ENCODE measurements at places on chromosomes 4 and X. TPM values are rescaled to one million over a fixed set of nuclear protein-coding genes. Genes with fewer than 3 reads are reported as not detected.
A peak's percentile ranks its signal among the peaks of the same experiment; 100 is the strongest.

Gene ATP8A1
- 24.0 TPM for total RNA-seq

Gene PPARGC1A
- not detected for total RNA-seq

Gene ARMCX5
- 10.0 TPM for total RNA-seq

Gene ZCCHC18
- total RNA-seq, result 0.36 TPM

Gene CSAG3
- 1.3 TPM for total RNA-seq

Gene PGM2
- 65.7 TPM for total RNA-seq

GRCh38 chr4:182318256-182318655, 75.1 kb downstream of the TENM3 start:
- H3K27me3 ChIP-seq, result no peaks in the 10 kb centered on the region
- no peaks in the 10 kb centered on the region for H3K36me3 ChIP-seq
- no peak overlapping the region for H3K4me3 ChIP-seq
- no peak overlapping the region for H3K27ac ChIP-seq
- H3K4me1 ChIP-seq, result no peaks in the 10 kb centered on the region

GRCh38 chr4:149279331-149279730, 536.3 kb downstream of the IQCM start:
- no peaks in the 10 kb centered on the region for H3K27me3 ChIP-seq
- no peak for DNase-seq
- H3K4me1 ChIP-seq, result no peaks in the 10 kb centered on the region
- no peaks in the 10 kb centered on the region for H3K36me3 ChIP-seq
- H3K4me3 ChIP-seq, result no peak overlapping the region

GRCh38 chr4:99808260-99808857, 8.3 kb upstream of the DAPP1 start:
- H3K27me3 ChIP-seq, result peaks cover 3% of the 10 kb centered on the region
- no peaks in the 10 kb centered on the region for H3K4me1 ChIP-seq
- no peaks in the 10 kb centered on the region for H3K36me3 ChIP-seq

- H3K36me3 ChIP-seq, result no peaks in the 10 kb centered on the region
- no peak for DNase-seq
- H3K27ac ChIP-seq, result no peak overlapping the region
- no peaks in the 10 kb centered on the region for H3K4me1 ChIP-seq
- no peaks in the 10 kb centered on the region for H3K27me3 ChIP-seq
These were observed 114.8 kb upstream of the MED14 start for GRCh38 chrX:40849906-40850823.

GRCh38 chr4:77197831-77198230, 40.8 kb downstream of the CCNG2 start:
- H3K4me3 ChIP-seq, result no peak overlapping the region
- H3K27ac ChIP-seq, result no peak overlapping the region
- no peaks in the 10 kb centered on the region for H3K36me3 ChIP-seq
- H3K4me1 ChIP-seq, result peaks cover 24% of the 10 kb centered on the region

DNA sequence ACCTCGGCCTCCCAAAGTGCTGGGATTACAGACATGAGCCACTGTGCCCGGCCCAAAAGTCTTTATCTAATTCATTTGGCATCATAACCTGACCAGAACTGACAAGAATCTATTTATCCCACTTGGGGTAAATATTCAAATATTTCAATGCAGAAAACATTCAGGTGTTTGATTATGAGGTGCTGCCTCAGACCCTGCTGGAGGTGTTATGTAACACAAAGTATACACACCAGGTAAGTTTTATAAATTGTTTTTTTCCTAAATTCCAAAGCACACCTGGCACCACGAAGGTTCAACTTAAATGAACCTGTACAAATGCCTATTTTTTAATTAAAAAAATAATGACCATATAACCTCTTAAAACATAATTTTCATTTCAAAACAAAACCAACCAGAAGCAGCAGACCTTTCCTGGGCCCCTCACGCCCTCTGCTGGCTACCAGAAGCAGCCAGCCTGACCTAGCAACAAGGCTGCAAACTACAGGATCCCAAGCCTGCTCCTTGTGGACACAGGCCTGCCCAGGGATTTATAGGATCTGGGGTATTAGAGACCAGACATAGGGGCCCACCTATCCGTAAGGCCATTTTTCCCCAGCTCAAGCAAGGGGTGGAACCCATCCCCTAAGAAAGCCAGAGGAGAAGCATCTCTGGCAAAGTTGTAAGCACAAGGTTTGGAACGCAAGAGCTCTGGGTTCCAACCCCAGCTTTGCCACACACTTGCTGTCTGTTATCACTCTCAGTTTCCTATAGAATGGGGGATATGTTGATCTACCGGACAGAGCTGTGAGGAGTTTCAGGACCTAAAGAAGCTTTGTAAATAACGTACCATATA, 11.7 kb downstream of the OTUD5 start:
- no peak overlapping the region for H3K4me3 ChIP-seq
- peaks cover 20% of the 10 kb centered on the region for H3K36me3 ChIP-seq
- DNase-seq, result peak; percentile 65
- peaks cover 49% of the 10 kb centered on the region for H3K4me1 ChIP-seq
- H3K27ac ChIP-seq, result peak overlapping the region; percentile 67

- no peaks in the 10 kb centered on the region for H3K36me3 ChIP-seq
- H3K27ac ChIP-seq, result no peak overlapping the region
- H3K4me3 ChIP-seq, result no peak overlapping the region
These were observed 42.8 kb downstream of the ADRA2C start for GRCh38 chr4:3809028-3809427.

DNA sequence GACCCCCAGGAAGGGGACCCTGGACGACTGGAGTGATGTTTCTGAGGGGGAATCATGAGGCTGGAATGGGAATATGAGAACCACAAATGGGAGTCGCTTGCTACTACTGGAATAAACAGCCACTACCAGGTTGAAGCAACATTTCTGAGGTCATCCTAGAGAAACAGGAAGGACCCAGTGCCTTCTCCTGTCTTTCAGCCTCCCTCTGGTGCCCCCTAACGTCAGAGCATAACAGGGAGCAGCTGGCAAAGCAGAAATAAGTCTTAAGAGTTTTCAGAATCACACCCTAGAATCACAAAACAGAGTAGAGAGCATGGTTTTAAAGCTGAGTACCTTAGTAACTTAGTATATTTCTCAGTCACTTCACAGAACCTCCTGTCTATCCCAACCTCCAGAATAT, 347.8 kb upstream of the PITX2 start:
- no peaks in the 10 kb centered on the region for H3K27me3 ChIP-seq
- H3K4me3 ChIP-seq, result no peak overlapping the region
- no peaks in the 10 kb centered on the region for H3K36me3 ChIP-seq
- no peak overlapping the region for H3K27ac ChIP-seq

DNA sequence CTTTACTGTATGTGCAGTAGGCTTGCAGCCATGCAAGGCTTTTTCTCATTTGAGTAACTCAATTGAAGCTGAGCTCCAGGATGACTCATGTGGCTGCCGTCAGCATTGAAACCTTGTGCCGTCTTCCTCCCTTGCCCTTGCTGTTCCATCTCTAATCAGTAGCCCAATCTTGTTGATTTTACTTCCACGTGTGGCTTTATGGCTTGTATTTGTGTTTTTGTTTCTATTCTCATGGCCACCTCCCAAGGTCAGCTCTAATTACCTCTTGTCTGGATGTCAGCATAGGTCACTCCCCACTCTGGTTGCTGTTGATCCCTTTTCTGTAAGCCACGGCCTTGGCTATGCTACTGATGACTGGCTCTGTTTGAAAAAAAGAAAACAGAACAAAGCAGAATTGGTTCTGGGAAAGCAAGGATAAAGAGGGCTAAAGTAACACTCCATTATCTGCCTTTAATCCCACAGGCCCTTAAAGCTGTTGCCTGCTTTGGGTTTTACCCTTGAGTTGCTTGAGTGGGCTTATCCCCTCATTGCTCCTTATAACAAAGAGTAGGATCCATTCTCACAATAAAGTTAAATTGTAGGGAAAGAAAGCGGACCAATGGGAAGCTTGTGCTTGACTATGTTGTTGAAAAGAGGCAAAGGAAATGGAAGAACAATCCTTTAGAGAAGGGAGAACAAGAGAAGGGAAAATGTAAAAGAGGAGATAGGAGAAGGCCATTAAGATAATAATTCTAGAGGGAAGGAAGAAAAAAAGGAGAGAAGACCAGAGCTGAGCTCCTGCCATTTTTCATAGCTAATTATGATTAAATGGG, 173.9 kb upstream of the PGRMC2 start:
- no peaks in the 10 kb centered on the region for H3K4me1 ChIP-seq
- no peaks in the 10 kb centered on the region for H3K27me3 ChIP-seq
- no peaks in the 10 kb centered on the region for H3K36me3 ChIP-seq
- DNase-seq, result peak; percentile 12

DNA sequence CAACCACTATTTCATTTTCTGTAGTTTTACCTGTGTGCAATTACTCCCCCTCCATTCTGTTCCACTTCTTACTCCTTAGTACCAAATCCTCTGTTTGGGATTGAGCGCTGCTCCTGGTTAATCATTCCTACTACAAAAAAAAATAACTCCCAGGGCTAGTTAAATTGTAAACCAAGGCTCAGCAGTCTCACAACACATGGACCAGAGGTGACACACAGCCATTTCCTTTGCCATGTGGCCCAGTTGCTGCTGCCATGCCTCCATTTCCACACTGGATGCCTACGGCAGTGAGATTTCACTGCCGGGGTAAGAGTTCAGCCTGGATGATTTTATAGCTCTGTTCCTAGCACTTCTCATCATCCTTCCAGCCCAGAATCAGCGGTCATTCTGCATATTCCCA, 107.2 kb downstream of the AKAP4 start:
- no peaks in the 10 kb centered on the region for H3K27me3 ChIP-seq
- DNase-seq, result no peak
- no peak overlapping the region for H3K27ac ChIP-seq
- no peaks in the 10 kb centered on the region for H3K4me1 ChIP-seq

DNA sequence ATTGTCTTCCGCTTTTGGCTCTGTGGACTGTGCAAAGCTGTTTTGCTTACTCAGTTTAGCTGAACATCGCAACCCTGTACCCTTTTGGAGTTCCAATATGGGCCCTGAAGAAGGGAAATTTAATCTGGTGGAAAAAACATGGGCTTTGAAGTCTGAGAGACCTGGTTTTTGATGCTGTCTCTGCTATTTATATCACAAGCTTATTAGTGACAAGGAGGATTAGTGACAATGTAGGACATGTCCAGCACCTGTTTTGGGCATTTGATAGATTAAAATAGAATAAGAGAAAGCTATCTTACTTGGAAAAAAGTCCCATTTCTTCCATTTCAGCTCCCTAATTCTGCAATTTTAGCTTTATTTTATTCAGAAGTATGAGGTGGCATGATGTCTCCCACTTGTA, 417.3 kb downstream of the SPRY1 start:
- no peaks in the 10 kb centered on the region for H3K36me3 ChIP-seq
- H3K27me3 ChIP-seq, result no peaks in the 10 kb centered on the region
- H3K4me3 ChIP-seq, result no peak overlapping the region
- H3K27ac ChIP-seq, result no peak overlapping the region
- DNase-seq, result no peak

GRCh38 chr4:128810331-128810870, 901 bp downstream of the JADE1 start:
- peak; percentile 44 for DNase-seq
- peak overlapping the region; percentile 96 for H3K27ac ChIP-seq
- H3K4me3 ChIP-seq, result peak overlapping the region; percentile 89

DNA sequence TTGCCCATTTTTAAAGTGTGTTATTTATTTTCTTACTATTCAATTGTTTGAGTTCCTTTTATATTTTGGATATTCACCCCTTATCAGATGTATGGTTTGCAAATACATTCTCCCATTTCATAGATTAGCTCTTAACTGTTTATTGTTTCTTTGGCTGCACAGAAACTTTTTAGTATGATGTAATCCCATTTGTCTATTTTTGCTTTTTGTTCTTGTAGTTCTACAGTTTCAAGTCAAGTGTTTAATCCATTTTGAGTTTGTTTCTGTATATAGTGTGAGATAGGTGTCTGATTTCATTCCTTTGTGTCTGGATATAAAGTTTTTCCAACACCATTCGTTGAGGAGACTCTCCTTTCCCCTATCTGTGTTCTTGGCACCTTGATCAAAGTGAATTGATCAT, 97.4 kb upstream of the CAMK2D start:
- H3K4me3 ChIP-seq, result no peak overlapping the region
- DNase-seq, result no peak
- H3K36me3 ChIP-seq, result no peaks in the 10 kb centered on the region
- H3K27ac ChIP-seq, result no peak overlapping the region
- H3K27me3 ChIP-seq, result no peaks in the 10 kb centered on the region

Measured in activated CD4-positive, alpha-beta memory T cell treated with anti-CD3 and anti-CD28 coated beads for 36 hours (primary cell).